ENCODE measurements at places on chromosomes 13 and 19.

GRCh38 chr13:113539176-113539575 lies 45.4 kb upstream of the TFDP1 start:
- no peak for DNase-seq

DNA sequence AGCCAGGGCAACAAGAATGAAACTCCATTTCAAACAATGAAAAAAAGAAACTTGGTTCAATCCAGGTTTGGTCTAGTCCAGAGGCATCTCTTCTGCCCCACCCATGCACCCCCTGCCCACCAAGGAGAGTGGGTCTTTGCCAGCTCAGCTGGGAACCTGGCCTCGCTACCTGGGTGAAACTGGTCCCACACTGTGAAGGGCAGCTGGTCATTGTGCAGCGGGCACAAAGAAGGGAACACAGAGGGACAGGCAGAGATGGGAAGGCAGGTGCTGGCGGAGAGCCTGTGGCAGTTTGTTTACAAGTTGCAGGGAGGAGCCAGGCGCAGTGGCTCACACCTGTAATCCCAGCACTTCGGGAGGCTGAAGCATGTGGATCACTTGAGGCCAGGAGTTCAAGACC lies 50.2 kb downstream of the CPAMD8 start:
- no peak for DNase-seq

GRCh38 chr19:29546583-29547190 lies 20.9 kb downstream of the VSTM2B start:
- DNase-seq: no peak

DNA sequence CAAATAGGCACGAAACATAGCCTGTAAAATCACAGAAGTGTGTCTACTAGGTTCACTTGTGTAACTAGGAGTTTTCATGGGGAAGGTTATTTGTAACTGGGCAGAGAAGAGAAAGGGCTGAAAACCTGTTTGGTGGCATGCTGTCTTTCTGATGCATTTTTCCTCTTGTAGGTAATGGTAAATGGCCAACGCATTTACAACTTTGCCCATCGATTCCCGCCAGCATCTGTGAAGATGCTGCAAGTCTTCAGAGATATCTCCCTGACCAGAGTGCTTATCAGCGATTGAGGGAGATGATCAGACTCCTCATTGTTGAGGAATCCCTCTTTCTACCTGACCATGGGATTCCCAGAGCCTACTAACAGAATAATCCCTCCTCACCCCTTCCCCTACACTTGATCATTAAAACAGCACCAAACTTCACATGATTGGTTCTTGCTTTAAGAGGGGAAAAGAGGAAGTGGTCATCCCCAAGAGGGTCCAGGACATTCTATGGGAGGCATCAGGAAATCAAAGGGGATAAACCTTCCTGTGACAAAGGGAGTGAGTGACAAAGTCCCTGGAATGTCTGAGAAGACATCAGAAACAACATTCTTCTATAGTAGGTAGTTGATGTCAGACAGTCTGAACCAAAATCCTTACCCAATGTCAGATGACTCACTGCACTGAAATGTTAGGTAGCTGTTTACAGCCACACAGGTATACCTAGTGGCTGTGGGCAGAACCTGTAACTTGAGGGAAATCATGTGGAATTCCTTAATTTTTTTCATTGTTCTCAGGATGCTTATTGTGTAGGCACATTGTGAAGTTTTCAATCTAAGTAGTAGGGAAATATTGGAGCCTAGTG lies 5.0 kb downstream of the LGALS14 start:
- no peak for DNase-seq

DNA sequence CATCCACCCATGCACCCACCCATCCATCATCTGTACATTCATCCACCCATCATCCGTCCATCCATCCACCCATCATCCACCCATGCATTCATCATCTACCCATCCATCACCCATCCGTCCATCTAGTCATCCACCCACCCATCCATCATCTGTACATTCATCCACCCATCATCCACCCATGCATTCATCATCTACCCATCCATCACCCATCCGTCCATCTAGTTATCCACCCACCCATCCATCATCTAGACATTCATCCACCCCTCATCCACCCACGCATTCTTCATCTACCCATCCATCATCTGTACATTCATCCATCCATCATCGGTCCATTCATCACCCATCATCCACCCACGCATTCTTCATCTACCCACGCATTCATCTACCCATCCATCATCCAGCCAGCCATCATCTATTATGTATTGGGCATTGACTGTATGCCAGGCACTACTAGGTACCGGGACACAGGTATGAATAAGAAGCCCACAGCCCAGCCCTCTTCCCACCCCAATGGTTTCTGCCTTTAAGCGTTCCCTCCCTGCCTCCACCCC lies 16.7 kb upstream of the GALP start:
- no peak for DNase-seq

- DNase-seq: no peak
Observed at GRCh38 chr13:88104576-88104975, 433.4 kb downstream of the SLITRK5 start.

- peak; percentile 6 for DNase-seq
Observed at GRCh38 chr13:24063281-24063877, 97.1 kb upstream of the SPATA13 start.

DNA sequence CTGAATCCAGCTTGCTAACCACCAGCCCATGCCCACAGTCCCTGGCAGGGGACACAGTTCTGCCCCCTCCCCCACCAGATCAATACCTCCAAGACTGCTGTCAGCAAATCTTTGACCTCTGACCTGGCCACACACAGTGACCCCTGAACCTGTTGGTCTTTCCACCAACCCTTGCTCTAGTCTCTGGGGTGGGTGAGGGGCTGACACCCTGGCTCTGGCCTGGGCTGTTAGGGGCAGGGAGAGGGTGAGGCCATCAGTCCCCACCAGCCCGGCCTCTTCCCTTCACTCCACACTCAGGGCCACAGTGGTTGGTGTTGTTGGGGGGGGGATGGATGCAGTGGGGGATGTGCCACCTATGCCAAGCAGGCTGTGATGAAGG lies 21.8 kb upstream of the SLC7A10 start:
- no peak for DNase-seq

DNA sequence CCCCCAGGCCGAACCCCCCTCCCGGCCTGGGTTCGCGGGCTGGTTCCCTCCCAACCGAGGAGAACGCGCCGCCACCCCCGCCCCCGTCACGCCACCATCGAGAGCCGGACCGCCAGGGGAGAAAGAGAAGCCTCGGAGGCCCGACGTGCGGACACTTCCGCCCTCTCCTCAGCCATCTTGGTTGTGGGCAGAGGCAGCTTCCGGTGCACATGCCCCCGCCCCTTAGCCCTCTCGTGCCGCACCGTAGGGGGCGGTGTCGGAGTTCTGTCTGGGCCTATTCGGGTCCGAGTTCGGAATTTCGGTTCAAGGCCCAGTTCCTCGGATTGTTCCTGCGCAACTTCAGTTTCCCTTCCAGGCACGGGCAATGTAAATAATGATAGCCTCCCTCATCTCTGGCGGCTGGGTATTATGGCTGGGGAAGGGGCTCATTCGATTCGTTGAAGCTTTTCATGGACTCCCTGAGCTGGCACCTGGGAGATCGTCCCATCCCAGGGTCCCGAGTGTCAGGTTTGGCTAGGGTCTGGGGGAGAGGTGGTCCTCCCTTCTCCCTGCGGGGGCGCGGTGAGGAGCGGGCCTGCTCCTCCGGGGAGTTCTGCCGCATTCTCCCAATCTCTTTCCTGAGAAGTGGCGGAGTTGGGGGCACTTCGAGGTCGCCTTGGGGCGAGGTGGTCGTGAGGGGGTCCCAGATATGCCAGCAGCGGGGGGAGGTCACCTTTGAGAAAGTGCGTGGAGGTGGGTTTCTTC lies at the start of the genes IER2 and STX10:
IER2 (plus strand) TSS at position 225 of the 744 bp plus-strand sequence. CDS start 2,776 bp downstream, outside the sequence.
STX10 (minus strand) TSS at position 189 of the 744 bp plus-strand sequence. CDS start 202 bp downstream, outside the sequence.
- DNase-seq: peak; percentile 94

GRCh38 chr13:75946536-75947284 lies 310.6 kb downstream of the LMO7 start:
- DNase-seq: no peak

DNA sequence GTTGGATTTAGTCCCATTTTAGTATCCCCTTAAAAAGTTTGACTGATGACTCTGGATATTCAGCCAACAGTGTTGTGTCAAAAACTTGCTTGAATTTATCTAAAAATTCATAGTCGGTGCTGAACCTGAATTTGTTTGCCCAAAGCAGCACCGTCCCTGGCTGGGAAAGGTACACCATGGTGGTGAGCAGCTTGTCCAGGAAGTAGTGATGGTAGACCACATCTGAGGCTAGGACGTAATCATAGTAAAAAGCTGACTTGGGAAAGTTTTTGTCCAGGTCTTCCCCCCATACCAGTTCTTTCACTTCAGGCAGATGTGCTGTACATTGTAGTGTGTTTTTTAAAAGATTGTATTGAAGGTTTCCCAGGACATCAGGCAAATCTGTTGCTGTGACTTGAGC lies 8.8 kb downstream of the METTL21C start:
- no peak for DNase-seq

- DNase-seq: no peak
Observed at GRCh38 chr13:77781808-77782207, 84.3 kb downstream of the SLAIN1 start.

DNA sequence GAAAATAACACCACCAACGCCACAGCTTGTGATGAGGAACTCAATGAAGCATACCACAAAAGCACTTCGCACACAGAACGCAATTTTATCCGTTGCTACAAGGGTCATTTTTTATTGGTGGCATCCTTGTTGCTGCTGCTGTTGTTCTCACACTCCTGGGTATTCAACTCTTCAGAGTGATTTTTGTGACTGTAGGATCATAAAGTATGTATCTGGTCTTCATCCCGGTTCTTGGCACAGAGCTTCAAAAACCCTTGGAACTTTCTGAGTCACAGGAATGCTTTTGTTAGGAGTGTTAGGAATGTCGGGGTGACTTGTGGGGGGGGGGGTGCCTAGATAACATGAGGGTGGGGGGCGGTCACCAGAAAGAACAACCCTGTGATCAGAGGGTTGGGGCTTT lies 108.4 kb downstream of the ZNF557 start:
- no peak for DNase-seq

GRCh38 chr13:112134391-112135075 lies 67.6 kb downstream of the SOX1 start:
- DNase-seq: no peak

DNA sequence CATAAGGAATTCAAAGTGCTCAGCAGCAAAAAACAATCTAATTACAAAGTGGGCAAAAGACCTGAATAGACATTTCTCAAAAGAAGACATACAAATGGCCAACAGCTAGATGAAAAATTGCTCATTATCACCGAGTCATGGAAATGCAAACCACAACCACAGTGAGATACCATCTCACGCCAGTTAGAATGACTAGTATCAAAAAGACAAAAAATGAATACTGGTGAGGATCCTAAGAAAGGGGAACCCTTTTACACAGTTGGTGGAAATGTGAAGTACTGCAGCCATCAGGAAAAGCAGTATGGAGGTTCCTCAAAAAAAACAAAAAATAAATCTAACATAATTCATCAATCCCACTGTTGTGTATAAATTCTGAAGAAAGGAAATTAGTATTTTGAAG lies 1206.1 kb downstream of the EFNB2 start:
- DNase-seq: no peak

DNA sequence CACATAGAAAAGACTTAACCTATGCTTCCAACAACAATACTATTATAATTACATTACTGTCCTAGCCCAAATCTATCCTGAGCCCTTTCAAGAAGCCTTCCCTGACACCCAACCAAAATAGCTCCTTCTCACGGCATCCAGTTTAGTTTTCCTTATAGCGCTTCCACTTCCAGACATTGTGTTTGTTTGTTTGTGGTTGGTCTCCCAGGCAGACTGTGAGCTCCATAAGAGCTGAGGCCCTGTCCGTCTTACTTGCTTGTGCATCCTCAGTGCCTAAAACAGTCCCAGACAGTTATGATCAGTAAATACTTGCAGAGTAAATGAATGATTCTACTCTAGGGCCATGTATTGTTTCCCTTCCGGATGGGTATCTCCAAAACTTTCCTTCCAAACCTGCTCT lies 68.1 kb upstream of the STARD13 start:
- DNase-seq: no peak

- DNase-seq: no peak
Observed at GRCh38 chr13:31591642-31592233, 147.6 kb upstream of the RXFP2 start.

- peak; percentile 66 for DNase-seq
Observed at GRCh38 chr13:19782049-19782726, 557 bp downstream of the PSPC1 start.

DNA sequence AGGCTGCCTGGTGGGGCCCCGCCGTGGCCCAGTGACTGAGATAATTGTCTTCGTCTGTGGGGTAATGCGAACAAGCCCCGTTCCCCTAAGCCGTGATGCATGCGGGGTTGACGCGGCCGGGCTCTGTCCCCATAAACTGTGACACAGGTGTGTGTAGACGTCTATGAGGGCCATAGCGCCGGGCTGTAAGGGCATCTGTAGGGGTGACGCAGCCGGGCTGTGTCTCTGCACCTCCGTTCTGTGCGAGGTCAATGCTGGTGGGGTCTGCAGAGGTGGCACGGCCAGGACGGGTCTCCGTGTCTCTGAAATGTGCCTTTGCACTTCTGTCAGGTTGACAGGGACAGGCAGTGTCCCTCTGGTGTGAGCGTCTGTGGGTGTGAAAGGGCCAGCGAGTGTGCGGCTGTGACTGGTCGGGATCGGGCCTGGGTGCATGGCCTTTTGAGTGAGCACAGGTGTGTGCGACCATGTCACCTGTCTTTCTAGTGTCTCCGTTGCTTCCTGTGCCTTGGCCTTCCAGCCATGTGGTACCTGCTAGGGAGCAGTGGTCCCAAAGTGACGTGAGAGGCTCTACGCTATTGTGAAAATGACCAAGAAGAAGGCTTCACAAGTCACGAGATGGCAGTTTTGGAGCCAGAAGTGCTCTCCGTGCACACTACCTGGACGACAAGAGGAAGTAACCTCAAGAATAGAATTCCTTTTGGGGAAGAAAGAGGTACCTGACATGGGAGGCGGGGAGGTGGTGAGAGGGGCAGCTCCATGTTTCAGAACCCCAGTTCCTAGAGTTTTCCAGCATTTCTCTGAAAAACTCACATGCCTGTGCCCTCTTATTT lies 16.4 kb upstream of the ZNF331 start:
- no peak for DNase-seq

DNA sequence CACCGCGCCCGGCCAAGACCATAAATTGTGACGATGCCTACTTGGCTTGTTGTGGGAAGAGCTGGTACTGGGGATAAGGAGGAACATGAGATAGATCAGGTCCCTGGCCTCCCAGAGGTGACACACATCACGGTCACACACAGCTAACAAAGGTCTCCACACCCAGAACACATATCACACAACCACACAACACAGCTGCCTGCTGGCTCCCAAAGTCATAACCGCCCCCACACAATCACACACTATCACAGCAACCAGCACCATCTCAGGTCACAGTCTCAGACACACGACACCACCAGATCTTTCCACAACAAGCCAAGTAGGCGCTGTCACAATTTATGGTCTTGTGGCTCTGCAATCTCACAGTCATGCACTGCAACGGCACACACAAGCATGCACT lies 5.7 kb downstream of the COL5A3 start:
- DNase-seq: no peak

DNA sequence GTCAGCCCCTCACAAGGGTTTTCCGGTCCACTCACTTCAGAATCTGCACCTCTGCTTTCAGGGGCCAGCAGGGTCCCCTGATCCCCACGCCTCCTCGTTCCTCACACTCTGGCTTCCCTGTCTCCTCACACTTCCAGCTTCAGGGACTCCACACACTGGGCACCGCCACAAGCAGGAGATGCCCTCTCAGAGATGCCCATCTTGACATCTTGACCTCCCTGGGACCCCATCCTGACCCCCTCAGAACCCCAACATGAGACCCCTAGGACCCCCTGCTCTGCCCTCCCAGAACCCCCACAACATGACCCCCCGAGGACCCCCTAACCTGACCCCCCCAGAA lies 2.7 kb downstream of the MAP2K2 start:
- DNase-seq: no peak

Data from CD4-positive, alpha-beta T cell treated with Interleukin-6 for 4 hours (primary cell).